ENCODE measurements at places on chromosomes 11 and 22. TPM values are rescaled to one million over a fixed set of nuclear protein-coding genes. Genes with fewer than 3 reads are reported as not detected.

GRCh38 chr22:19679522-19680101 is 34.7 kb upstream of the SEPTIN5 start:
- DNase-seq: no peak

Gene GVQW3
- total RNA-seq: 2.4 TPM

GRCh38 chr11:665062-665703 is 28.1 kb downstream of the DRD4 start:
- DNase-seq: no peak

DNA sequence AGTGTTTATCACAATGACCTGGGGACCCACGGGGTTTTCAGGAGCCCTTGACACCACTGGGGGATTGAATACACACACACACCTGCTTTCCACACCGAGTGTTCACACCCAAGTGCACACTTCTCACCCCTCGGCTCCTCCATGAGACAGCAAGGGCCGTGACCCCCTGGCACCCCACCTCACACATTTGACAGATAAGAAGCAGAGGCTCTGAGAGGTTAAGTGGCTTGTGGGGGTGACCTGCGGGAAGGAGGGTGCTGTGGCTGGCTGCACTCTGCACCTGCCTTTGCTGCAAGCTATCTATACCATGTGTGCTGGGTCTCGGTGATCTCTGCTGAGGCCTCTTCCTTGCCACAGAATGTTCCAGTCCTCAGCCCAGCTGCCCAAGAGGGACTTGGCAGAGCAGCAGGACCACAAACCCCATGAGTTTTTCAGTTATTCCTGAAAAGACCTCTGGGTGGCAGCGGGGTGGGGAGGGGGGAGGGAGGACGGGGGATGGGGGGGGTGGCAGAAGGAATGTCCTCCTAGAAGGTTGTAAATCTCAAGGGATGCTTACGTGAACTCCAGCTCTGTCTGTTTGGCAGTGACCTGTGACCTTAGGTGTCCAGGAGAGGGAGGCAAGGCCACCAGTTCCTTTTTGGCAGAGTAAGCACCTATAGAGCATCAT is 47.9 kb upstream of the RFPL3 start:
- DNase-seq: no peak

DNA sequence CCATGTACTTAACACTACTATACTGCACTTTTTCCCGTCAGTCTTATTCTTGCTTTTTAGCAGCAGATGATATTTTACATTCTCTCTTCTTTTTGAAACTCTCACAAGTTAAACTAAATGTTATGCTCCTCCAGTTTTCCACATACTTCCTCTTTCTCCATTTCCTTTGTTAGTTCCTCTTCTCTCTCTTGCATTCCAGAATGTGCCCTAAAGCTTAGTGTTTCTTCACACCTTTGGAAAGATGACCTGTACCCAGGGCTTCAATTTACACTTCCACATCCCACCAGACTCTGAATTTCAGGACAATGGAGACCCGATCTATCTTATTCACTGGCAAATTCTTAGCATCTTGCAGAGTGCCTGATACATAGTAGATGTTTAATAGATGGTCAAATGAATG is 51.8 kb downstream of the APIP start:
- no peak for DNase-seq

- DNase-seq: no peak
Measured at GRCh38 chr11:26805001-26805400, 83.1 kb upstream of the SLC5A12 start.

Gene OR4A16
- not detected for total RNA-seq

Gene SUSD2
- 8.3 TPM for total RNA-seq

Gene FOXRED2
- 15.3 TPM for total RNA-seq

GRCh38 chr11:66744485-66745355 is 15.7 kb upstream of the SPTBN2 start:
- DNase-seq: peak; percentile 87

DNA sequence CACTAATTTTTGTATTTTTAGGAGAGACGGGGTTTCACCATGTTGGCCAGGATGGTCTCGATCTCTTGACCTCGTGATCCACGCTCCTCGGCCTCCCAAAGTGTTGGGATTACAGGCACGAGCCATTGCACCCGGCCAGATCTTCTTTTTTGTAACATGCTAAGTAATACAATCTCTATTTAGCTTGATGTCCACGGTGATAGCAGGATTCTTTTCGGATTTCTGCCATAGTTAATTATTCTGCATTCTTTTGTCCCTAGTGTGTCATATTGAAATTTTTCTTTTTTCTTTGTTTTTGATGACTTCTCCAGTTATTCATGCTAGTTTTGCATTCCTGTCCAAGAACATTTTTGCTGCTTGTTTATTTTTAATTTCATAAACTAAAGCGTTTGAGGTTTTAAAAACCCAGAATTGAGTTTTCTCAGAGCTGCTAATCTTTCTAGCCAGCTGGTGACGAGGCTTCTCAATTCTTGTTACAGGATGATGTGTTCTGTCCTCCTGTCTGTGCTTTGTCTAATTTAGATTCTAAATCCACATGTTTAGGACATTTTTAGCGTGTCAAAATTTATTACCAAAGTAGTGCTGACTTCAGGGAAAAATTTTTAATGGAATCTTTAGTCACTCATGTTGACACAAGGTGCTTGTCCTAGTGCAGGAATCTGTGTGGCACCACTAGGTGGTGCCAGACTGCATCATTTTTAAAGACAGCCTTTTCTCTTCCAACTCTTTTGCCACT is 21.8 kb downstream of the NF2 start:
- DNase-seq: no peak

DNA sequence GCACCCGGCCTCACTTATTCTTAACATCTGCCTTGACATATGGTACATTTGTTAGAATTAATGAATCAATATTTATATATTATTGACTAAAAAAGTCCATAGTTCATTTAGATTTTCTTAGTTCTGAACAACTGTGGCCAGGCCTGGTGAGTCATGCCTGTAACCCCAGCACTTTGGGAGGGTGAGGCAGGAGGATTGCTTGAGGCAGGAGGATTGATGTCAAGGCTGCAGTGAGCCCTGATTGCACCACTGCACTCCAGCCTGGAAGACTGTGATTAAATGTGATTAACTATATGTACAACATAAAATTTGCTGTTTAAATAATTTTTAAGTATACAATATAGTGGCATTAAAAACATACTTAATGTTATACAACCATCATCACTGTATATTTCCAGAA is 5.6 kb downstream of the UVRAG start:
- no peak for DNase-seq

GRCh38 chr11:120473503-120473902 is 38.0 kb upstream of the GRIK4 start:
- no peak for DNase-seq

DNA sequence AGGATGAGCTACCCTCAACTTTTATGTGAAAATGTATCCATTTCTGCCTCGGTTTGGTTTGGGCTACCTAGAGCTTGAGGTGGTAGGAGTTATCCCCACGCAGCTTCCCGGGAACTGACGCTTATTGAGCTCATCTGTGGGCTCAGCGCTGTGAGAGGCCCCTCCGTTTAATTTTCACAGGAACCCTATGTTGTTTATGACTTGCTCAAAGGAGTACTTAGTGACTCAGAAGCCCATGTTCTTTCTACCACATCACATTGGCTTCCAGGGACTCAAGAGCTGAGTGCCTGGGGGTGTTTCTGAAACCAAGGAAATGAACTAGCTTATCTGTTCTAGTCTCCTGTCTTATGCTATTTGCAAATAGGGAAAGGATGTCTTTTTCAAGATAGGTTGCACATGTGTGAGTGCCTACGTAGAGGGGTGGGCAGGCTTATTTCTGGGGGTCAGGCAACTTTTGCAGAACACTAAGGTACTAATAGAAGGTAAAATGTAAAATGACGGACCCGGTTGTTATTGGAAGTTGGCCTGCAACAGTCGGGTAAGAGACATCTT is 40.5 kb downstream of the MICAL2 start:
- DNase-seq: no peak

- DNase-seq: no peak
Measured at GRCh38 chr11:101864098-101864497, 50.7 kb upstream of the CEP126 start.

Gene C11orf87
- total RNA-seq: 5.9 TPM

- no peak for DNase-seq
Measured at GRCh38 chr11:123509737-123510578, 79.9 kb downstream of the GRAMD1B start.

GRCh38 chr11:2892215-2892966 is 6.8 kb upstream of the CDKN1C start:
- peak; percentile 80 for DNase-seq

- DNase-seq: no peak
Measured at GRCh38 chr11:130514316-130514715, 65.9 kb downstream of the ADAMTS15 start.

All from ureter (tissue), 1 donor.